Renal cortex interstitium (tissue), 15 donors: ENCODE measurements at places on chromosomes 11 and 22. TPM values are rescaled to one million over a fixed set of nuclear protein-coding genes. Genes with fewer than 3 reads are reported as not detected.

DNA sequence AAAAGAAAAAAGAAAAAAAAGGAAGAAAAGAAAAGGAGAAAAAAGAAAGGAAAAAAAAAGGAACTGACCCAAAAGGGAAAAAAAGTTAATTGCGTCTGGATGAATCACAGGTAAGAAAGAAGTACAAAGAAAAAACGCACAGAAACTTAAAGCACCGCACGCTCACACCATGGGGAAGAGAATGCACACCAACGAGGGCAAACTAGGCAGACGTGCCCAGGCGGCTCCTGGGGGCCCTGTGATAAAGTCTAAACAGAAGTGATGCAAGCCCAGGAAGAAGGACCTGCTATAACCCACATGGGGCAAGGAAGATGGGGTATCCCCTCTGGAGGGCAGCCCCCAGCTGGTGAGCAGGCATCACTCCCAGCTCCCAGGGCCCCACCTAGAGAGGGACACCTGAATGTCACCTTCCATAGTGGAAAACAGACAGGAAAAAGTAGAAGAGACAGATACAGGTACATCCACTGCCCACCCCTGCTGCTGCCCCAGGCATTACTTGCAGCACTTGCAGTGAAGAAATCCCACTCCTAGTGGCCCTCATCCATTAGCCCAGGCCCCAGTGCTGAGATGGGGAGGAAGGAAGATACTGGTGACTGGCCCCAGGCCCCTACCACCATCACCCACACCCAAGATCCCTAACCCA, 28.9 kb downstream of the NAP1L4 start:
- DNase-seq: no peak

DNA sequence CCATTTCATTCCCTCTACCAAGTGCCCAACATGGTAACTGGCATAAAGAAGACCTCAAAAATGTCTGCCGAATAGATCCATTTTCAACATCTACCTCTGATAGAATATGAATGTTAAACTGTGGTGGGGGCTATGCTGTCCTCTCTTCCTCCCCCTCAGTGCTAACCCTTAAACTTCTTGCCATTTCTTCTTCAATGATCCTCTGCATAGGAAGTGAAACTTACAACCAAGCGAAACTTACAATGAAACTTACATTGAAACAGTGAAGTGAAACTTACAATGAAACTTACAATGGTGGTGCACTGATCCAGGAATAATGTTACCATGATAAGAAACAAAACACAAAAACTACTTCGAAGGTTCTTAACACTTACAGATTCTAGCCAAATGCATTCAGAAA, 4.7 kb downstream of the RTCB start:
- DNase-seq: no peak

The OR51B5 gene
- 0.50 TPM for polyA plus RNA-seq

DNA sequence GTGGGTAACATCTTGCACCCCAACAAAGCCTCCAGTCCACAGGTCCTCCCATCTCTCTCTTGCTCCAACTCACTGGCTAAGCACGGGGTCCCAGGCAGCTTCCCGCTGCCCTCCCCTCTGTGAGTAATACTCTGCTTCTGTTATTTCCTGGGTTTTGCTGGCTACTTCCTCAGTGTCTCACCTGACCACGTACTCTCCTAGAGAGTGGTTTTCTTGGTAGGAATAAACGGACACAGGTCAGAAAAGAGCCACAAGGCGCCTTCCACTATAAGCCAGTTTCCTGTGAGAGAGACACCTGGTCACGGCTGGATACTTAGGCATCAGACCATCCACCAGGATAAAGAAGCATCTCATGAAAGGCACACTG, 36.0 kb downstream of the ARRB1 start:
- no peak for DNase-seq

GRCh38 chr11:120102864-120103122, 35.1 kb downstream of the TRIM29 start:
- DNase-seq: no peak

- no peak for DNase-seq
Observed at GRCh38 chr11:5486003-5486402, 2.5 kb upstream of the OR52D1 start.

DNA sequence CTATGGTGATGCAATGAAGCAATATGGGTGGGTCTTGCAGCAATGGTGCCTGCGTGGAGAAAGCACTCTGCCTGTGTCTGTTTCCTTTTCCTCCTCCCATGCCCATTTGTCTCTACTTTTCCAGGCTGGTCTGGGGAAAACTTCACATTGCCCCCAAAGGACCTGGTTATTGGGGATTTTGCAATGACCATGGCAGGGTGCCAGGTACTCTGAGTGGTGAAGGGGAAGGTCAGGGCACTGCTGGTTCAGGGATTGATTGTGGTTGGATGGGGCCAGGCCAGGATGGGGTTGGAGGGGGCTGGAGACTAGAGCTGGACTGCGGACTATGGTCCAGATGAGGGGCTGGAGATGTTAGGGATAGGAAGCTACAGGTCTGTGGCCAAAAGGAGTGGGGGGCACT, 92.1 kb downstream of the INSC start:
- no peak for DNase-seq

DNA sequence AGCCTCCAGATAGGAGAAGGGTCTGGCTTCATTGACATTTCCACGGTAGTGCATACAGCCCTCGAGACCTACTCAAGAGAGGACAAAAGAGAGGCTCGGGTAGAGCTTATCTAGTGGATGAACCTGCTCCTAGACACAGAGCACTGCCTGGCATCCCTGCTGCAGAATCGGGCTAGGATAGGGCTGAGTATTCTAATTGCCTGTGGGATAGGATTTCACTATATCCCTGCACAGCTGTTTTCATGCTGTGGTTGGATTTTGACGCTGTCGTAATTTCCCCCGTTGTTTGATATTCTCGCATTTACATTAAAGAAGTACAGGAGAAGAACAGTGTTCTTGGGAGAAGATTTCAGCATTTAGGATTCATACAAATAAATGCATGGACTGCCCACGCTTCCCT, 107.8 kb downstream of the KIRREL3 start:
- DNase-seq: no peak

The KCNK4 gene
- polyA plus RNA-seq: not detected

The PSMC3 gene
- 160 TPM for polyA plus RNA-seq

GRCh38 chr22:41217553-41218157, 12.5 kb downstream of the L3MBTL2 start:
- DNase-seq: no peak

DNA sequence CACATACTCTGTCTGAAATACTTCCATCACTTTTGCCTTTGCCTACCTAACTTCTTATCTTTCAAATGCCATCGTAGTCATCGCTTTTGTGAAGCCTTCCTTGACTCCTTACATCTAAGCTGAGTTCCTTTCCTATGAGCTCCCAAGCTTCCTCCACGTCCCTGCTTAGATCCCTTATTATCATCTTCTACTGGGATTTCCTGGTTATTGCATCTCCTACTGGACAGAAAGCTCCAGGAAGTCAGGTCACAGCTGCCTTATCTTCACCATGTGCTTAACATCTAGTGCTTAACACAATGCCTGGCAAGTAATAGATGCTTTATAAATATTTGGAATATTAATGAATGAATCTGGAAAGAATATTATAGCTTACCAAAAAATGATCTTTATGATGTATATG, 5.9 kb downstream of the YPEL4 start:
- DNase-seq: no peak

DNA sequence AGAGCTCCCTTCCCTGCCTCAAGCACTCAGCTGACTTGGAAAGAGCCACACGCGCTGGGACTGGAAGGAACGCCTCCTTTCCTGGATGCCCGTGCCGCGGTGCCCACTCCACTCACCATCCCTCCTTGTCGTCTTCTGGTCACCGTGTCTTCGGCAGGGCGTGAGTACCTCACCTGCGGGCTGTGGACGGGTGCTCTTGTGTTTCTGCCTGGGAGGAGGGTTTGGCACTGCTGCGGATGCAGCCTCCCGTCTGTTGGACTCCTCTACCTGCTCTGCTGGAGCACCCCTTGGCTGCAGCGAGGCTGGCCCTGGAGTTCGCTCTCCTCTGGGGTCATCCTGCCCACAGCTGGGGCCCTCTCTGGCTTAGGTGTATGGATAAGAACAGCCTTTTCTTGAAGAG, 612.7 kb downstream of the BRD1 start:
- no peak for DNase-seq

DNA sequence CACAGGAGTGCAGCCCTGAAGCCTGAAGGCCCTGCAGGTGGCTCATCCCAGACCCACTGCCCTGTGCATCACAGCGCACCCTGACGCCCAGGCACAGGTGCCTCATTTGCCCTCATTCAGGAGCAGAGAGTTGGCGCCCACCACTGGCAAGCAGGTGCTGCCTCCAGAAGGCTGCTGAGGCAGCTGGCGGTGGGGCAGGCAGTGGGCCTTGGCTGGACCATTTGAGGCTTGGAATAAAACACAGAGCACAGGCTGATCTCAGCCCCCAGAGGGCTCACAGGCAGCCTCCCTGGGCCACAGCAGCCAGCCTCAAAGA, 1151.9 kb downstream of the BRD1 start:
- DNase-seq: no peak

GRCh38 chr11:69073469-69073868, 24.7 kb downstream of the TPCN2 start:
- DNase-seq: no peak

DNA sequence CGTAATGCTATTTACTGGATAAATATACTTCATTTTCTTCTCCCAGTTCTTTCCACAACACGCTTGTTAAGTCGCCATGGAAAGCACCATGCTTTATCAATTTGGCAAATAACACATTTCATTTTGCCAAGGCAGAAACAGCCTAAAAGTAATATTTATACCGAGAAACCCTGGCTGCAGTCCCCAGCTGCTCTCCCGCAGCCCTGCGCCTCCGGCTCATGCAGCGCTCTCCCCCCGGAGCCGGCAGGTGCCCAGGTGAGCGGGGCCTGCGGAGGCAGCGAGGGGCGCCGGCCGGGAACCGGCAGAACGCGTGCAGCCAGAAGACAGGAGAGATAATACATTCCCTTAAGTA, 681 bp upstream of the ARHGEF12 start:
- DNase-seq: no peak

DNA sequence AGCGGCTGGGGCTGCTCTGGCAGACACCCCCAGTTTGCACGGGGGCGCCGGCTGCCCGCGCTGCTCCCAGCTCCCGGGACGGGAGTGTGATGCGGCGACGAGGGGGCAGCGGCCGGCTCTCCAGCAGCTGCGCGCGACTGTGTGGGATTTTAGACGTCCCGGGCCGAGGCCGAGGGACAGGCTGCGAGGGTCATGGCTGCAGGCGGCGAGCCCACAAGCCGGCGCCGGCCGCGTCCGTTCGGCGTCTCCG, 159 bp downstream of the FZD4 start:
- no peak for DNase-seq

DNA sequence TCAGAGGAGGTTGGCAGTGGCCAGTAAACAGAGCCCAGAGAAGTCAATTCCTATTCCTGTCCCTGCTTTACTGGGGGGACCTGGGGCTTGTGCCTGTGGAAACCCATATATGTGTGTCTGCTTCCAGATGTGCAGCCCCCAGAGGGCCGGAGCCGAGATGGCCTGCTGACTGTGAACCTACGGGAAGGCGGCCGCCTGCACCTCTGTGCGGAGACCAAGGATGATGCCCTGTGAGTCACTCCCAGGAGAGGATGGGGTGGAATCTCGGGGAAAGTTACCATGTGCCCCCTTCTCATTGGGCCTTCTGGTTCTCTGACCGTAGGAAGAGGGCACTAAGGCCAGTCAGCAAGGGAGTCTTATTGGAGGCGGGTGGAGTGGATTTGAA, 5.3 kb downstream of the PLEKHB1 start:
- DNase-seq: no peak

- no peak for DNase-seq
Observed at GRCh38 chr11:10529279-10529678, 11.7 kb downstream of the RNF141 start.

DNA sequence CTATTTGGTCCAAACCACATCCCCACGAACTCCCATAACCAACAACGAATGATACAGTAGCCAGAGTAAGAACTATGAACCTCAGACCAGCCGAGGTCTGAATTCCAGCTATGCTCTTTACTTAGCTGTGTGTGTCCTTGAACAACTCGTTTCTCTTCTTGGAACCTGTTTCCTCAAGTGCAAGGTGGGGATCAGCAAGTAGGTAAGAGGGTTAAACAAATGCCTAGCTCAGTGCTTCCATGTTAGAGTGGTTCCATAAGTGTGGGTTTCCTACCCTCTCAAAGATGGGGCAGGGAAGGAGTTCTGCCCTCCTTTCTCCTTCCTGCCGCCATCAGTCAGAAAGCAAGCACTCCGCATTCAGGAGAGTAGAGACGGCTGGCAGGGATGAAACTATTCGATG, 283.4 kb upstream of the SYN3 start:
- DNase-seq: no peak

DNA sequence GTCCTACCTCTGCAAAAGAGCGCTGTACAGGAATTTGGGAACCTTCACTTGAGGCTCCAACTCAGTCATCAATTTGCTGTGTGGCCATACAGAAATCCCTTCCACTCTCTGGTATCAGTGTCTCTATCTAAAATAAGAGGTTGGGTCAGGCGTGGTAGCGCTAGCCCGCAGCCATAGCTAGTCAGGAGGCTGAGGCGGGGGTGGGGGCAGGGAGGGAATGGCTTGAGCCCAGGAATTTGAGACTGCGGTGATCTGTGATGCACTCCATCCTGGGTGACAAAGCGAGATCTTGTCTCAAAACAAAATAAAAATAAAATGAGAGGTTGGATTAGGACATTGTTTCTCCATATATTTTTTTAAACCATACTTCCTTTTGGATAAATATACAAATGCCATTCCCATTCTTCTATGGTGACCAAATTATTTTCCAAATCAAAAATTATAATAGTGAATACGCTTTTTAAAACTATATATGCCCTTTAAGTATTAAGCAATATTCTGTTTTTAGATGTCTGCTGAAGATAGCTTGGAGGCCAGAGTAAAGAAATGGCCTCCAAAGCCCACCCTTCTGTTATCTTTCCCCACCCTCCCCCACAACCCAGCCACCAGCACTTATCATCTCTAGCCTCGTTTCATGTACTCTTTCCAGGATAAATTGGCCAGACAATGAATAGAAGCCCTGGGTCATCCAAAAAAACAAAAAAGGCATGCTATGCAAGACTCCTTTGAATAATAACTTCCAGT, 87.2 kb downstream of the PLEKHA7 start:
- DNase-seq: no peak

GRCh38 chr22:49295851-49296560, 531.7 kb downstream of the BRD1 start:
- no peak for DNase-seq

The MYEOV gene
- polyA plus RNA-seq: 5.1 TPM

GRCh38 chr11:643366-643765, 6.3 kb downstream of the DRD4 start:
- no peak for DNase-seq

- no peak for DNase-seq
Observed at GRCh38 chr11:1933416-1934334, 13.5 kb upstream of the MRPL23 start.
